ENCODE measurements at places on chromosomes 12 and 14. TPM values are rescaled to one million over a fixed set of nuclear protein-coding genes. Genes with fewer than 3 reads are reported as not detected.

TDRD9 gene
- total RNA-seq: not detected

DLGAP5 gene
- total RNA-seq: 51.7 TPM

PALS1 gene
- total RNA-seq: 73.7 TPM

FOXG1 gene
- not detected for total RNA-seq

NUBPL gene
- 15.7 TPM for total RNA-seq

KRT85 gene
- total RNA-seq: not detected

KRT7 gene
- total RNA-seq: 3,783 TPM

PLA2G1B gene
- not detected for total RNA-seq

CFAP54 gene
- total RNA-seq: 16.4 TPM

TMEM229B gene
- total RNA-seq: 1.2 TPM

CYP46A1 gene
- not detected for total RNA-seq

KRT73 gene
- not detected for total RNA-seq

Measured in PC-9 (cell line).